Foreskin fibroblast (primary cell): ENCODE measurements at places on chromosomes 2 and 18.

- DNase-seq, result peak; percentile 47
Measured at GRCh38 chr18:31648966-31649429, 35.4 kb downstream of the B4GALT6 start.

GRCh38 chr2:55772109-55772980 lies 78.7 kb upstream of the PNPT1 start:
- DNase-seq, result no peak

GRCh38 chr2:74858281-74858680 lies 24.4 kb downstream of the HK2 start:
- DNase-seq, result no peak

DNA sequence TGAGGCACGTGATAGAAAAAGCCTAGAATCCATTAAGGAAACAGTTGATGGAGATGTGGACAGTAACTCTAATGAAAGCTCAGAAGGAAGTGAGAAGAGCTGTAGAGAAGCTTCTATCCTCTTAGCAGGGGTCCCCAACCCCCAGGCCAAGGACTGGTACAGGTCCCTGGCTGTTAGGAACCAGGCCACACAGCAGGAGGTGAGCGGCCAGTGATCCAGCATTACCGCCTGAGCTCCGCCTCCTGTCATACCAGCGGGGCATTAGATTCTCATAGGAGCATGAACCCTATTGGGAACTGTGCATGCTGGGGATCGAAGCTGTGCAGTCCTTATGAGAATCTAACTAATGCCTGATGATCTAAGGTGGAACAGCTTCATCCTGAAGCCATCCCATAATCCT lies 8.7 kb upstream of the IMP4 start:
- DNase-seq, result no peak

GRCh38 chr2:11682590-11682915 lies 12.6 kb upstream of the NTSR2 start:
- DNase-seq, result no peak

DNA sequence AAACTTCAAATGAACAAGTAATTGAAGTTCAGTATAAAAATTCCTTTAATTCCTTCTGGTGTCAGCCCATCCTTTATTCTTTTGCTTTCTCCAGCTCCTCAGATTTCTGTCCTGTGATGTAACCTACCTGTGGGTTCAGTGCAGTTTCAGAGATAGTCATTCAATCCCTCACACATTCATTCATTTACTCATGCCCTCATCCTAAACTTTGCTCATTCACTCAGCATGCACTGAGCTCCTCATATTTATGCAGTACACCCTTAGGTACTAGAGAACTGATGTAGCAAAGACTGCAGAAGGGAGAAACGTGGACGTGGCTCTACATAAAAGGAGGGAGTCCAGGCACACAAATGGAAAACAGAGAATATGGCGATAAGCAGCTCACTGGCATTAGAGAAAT lies 45.3 kb upstream of the STAT1 start:
- no peak for DNase-seq

- DNase-seq, result no peak
Measured at GRCh38 chr2:132891498-132891897, 221.5 kb upstream of the LYPD1 start.

DNA sequence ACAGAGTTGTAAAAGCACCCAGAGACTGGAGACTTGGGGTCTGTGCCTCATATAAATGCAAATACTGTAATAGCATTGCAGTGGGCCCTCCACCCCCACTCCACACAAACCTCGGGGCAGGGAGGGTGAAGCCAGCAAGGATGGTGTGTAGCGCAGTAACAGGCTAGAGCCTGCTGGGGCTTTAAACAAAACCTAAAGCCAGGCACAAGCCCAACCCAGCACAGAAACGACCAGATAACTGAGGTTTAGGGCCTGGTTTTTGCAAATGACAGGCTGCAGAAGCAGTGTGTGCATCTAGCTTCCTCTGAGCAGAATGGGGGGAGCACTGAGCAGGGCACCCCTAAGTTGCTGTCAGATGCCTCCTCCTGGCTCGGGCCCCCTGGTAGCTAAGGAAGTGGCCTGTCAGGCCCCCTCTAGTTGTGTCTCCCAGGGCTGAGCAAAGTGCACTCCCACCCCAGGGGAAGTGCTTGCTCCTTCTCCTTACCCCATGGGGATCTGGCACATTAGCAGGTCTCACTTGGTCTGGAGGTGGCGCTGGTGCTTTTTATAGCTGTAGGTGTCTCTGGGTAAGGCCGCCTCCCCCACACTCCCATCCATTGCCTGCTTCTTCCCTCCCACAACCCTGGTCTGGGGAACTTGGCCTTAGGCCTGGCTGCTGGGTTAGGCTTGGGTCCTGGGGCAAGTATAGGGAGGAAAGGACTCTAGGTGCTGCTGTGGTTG lies 135.1 kb downstream of the CELF4 start:
- no peak for DNase-seq

GRCh38 chr2:230869914-230870543 lies 5.3 kb downstream of the ITM2C start:
- no peak for DNase-seq

GRCh38 chr2:64342195-64343099 lies 111.5 kb upstream of the LGALSL start:
- DNase-seq, result no peak

DNA sequence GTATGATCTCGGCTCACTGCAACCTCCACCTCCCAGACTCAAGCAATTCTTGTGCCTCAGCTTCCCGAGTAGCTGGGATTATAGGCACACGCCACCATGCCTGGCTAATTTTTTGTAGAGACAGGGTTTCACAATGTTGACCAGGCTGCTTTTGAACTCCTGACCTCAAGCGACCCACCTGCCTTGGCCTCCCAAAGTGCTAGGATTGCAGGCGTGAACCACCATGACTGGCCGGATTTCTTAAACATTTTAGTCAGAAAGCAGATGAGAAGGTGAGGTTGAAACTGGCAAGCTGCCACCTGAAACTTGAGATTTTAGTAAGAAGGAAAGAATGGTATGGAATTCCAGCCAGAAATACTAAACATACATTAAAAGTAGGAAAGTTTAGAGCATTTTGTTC lies 31.9 kb downstream of the KLHL23 start:
- peak; percentile 30 for DNase-seq

DNA sequence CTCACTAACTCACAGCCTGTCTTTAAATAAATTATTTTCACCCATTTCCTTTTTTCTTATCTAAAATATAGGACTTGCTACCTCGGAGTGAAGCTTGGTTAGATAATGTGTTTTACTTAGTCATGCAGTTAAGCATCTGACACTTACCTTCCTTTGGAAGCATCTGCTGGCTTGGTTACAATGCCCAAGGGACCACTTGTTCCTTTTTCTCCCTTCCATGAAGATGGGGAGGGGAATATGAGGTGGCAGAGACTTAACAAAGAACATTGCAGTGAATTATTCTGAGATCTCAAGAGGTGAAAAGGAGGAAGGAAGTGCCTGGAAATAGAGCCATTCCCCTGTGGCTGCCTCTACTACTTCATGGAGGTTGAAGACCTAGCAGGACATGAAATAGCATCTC lies 145.4 kb upstream of the FOSL2 start:
- no peak for DNase-seq

GRCh38 chr2:29390136-29390535 lies 274.9 kb downstream of the CLIP4 start:
- no peak for DNase-seq

GRCh38 chr2:47069628-47070154 lies 85.4 kb downstream of the STPG4 start:
- DNase-seq, result peak; percentile 65

DNA sequence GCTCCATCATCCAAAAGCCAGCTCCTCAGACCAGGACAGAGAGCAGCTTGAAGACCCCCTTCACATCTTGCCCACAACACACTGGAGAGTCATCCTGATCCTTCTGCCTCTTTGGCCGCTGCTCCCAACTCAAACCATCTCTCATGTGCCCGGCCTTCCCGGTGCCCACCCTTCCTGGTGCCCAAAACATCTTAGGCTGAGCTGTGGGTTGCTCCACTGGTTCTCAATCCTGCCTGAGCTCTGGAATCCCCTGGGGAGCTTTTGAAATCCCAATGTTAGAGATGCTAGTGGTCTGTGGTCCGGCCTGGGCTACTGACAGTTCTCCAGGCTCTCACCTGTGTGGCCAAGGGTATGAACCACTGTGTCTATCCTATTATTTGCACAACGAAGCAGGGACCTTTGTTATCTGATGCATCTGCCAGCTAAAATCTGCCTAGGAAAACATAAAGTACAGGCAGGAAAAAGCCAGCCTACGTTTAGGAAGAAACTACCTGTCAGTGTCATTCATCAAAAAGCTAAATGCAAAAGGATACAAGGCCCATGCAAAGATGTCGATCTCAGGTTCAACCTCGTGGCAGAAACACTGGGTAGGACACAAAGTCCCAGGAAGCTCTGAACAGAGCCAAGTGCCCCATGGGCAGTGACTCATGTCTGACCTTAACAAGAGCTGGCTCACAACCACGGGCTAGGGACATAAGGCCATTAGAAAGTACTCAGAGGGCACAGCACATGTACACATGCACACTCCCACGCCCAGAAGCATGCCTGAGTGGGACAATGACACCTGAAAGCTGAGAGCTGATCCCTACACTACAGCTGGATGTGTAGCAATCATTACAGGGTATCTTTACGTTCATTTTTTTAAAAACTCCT lies 30.8 kb downstream of the TBC1D8 start:
- DNase-seq, result peak; percentile 95

DNA sequence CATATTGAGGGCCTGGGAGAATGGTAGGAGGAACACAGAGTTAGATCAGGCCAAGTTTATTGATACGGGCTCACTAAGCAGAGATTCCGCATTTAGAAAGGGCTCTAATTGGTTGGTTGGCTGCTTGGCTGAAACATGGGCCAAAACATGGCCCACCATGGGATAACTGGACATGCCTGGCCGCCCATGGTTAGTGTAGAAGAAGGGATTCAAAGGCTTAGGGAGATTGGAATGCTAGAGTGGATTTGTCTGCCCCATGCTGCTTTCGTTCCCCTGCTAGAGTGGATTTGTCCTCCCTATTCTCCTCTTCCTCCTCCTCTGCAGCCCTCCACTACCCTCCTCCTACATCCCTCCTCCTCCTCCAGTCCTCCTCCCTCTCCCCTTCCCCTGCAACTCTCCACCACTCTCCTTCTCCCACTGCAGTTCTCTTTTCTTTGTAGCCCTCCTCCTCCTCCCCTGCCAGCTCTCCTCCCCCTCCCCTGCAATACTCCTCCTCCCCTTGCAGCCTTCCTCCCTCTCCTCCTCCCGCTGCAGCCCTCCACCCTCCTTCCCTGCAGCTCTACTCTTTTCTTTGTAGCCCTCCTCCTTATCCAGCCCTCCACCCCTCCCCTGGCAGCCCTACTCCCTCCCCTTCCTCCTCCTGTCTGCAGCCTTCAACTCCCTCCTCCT lies 17.2 kb downstream of the BOK start:
- DNase-seq, result no peak

DNA sequence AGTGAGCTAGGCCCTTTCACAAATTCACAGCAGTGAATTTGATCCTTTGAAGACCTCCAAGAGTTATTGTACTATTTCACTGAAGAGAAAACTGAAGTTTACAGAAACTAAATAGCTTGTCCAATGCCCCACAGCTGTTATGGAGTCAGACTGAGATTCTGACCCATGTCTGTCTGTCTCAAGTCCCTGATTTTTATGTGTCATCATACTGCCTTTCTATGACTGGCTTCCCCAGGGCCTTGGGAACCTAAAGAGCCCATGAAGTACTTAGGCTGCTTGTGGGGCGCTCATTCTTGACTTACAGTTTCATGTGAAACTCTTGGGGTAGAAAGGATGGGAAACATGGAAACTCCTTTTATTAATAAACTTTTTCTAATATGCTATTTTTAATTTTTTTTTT lies 107.7 kb downstream of the ATL2 start:
- no peak for DNase-seq

GRCh38 chr18:10476338-10476791 lies 21.9 kb downstream of the APCDD1 start:
- peak; percentile 82 for DNase-seq

DNA sequence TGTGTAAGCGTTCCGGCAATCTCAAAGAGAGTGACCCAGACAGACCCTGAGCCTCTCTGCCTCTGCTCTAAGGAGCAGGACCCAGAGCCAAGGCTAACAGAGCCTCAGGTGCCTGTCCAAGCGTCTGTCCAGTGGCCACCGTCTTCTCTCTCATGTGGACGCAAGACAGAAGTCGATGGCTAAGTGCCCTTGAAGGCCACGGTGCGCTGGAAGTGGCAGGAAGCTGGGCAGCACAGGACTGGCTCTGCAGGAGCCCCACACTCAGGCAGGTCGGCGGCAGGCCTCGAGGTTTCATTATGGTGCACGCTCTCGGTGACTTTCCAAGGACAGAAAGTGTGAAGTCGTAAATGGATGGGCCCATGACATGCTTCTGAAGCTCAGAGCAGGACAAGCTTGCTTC lies 49.1 kb downstream of the HDAC4 start:
- DNase-seq, result no peak

DNA sequence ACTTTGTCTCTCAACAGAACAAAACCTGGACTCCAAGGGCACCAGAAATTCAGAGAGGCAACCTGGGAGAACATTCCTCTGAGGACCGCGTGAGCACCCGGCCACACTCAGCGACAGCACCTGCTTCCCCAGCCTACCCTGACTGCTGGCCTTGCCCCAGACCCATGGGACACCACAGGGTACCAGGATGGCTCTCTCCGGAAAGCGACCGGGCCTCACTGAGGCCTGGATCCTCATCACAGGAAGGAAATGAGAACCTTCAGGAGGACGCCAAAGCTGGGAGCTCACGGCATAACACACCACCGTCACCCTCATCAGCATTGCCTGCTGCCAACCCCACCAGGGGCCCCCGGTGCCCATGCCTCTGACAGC lies 38.9 kb downstream of the HS6ST1 start:
- DNase-seq, result no peak

GRCh38 chr2:56206250-56206649 lies 22.5 kb downstream of the CCDC85A start:
- DNase-seq, result no peak

GRCh38 chr2:16745466-16745865 lies 79.8 kb upstream of the CYRIA start:
- DNase-seq, result no peak

DNA sequence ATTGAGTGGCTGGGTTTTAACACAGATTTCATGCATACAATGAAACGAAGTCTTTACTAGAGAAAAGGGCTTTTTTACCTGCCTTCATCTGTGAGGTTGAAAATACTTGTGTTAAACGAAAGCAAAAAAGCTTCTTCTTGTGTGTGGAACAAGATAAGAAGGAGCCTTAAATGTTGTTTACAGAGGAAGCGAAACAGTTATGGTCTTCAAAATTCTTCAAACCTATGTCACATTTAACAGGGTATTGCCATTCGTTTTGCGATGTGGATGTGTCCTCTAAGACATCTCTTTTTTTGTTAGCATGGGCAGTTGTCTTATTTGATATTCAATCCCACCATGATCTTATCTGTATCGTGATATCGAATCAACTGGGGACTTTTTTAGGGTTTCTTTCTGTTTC lies 532.6 kb downstream of the TMEM182 start:
- no peak for DNase-seq

- DNase-seq, result peak; percentile 78
Measured at GRCh38 chr2:55156326-55156725, 75.8 kb downstream of the CLHC1 start.
